Stimulated activated CD4-positive, alpha-beta T cell treated with anti-CD3 and anti-CD28 coated beads, Interleukin-4, amount 100 ng/mL, for 1 hour (primary cell): ENCODE measurements at places on chromosomes 1 and 21.

DNA sequence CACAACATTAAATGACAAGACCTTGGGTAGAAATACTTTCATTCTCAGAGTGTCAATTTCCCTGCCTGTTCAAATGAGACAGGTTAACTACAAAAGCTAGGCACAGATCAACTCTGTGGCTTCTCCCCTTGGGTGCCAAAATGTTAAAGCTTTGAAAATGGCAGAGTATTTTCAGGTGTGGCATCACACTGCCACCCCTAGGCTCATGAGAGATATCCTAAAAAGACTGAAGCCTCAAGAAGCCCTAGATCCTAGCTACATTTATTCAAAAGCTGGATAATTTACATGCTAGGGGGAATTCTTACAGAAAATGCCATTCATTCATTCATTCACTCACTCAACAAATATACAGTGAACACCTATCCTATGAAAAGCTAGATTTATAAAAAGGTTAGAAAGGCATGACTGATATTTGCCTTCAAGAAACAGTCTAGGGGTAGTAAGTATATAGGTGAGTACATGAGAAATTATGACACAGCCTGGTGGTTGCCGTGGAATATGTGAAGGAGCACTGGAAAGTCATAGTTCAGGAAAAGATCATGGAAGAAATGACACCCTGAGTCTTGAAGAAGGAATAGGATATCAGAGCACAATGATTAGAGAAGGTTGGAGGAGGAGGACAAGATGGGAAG lies 15.9 kb upstream of the RAB4A start:
- DNase-seq = no peak

DNA sequence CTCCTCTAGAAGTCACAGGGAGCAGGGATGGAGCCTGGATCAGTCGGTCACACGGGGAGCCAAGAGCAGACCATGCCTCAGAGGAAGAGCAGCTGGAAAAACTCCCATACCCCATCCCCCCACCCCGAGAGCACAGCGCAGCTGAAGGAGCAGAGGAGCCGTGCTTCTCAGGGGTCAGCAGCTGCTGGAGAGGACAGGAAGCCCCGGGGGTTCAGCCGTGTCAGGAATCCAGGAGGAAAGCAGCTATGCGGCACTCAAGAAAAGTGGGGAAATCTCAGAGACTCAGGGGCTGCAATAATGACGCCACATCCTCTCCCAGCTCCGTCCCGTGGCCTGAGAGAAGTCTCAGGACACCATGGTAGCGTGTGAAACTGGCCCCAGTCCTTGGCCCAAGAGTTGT lies 102.3 kb downstream of the NPHP4 start:
- no peak for DNase-seq

- DNase-seq = no peak
Measured at GRCh38 chr1:195054217-195054687, 1554.0 kb downstream of the KCNT2 start.

GRCh38 chr1:53739109-53739681 lies at the start of gene GLIS1:
Gene GLIS1 (minus strand): TSS chr1:53739164. CDS start chr1:53738064, 1,100 bp downstream.
- DNase-seq = peak; percentile 51

- no peak for DNase-seq
Measured at GRCh38 chr21:41709166-41709565, 57.7 kb downstream of the RIPK4 start.

DNA sequence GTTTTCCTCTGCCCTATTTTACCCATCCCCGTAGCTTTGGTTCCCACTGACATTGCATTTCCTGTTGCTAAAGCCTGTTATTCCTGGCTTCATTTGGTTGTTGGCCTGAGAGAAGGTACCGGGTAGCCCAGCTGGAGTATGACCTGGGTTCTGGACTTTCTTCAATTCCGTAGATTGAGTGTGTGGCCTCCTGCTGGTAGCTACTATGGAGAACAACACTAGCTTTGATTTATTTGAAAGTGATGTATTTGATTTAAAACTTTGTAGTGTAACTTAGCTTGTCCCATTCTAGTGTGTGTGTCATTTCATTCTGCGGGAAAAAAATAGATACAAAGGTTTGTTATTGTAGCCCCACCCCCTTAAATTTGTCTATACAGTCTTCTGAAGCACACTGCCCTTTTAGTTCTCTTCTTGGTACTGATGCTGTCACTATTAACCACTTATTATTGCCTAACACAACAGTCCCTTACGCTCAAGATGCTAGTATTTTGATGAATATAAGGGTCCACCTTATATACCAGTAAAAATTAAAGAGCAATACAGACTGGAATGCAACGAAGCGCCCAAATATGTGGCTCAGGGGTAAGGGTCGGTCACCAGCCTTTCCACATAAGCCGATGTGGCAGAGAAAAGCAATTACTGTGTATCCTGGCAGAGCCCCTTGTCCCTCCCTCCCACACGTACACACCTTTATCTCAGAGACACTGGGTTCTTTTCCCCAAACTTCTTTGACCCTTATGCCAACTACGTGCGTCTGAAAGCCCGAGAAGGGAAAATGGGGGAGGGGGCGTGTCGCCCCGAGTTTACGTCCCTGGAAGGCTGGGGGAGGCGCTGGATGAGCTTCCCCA lies 643 bp upstream of the MOV10 start:
- no peak for DNase-seq

GRCh38 chr1:15391366-15391765 lies 18.3 kb upstream of the EFHD2 start:
- no peak for DNase-seq

DNA sequence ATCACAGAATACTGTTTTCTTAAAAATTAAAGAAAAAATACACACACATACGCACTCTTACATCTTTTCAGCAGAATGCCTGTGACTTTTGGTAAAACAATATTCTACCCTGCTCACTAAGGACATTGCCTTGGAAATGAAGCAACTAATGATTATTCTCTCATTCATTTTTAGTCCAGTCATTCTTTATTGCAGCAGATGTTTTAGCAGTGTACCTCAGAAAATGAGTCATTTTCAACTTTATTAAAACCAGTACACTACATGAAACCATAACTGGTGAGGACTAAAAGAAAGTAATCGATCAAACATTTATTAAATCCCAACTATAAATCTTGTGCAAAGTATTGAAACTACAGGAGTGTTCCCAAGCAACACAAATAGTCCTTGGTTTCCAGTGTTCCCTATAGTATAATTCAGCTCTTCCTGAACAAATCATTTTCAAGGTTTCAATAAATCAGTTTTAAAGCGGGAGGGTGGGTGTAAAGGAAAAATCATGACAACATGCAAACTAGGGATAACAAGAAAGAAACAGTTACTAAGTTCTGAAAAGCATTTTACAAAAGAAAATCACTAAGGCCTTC lies 114.2 kb downstream of the ADGRL4 start:
- no peak for DNase-seq

GRCh38 chr1:1462318-1462966 lies 9.1 kb upstream of the ATAD3B start:
- no peak for DNase-seq

- peak; percentile 60 for DNase-seq
Measured at GRCh38 chr21:42063571-42064521, 7.3 kb upstream of the UMODL1 start.

- DNase-seq = no peak
Measured at GRCh38 chr1:215523906-215524305, 43.2 kb upstream of the KCTD3 start.

- DNase-seq = peak; percentile 30
Measured at GRCh38 chr1:108200687-108201051, 526 bp upstream of the SLC25A24 start.

DNA sequence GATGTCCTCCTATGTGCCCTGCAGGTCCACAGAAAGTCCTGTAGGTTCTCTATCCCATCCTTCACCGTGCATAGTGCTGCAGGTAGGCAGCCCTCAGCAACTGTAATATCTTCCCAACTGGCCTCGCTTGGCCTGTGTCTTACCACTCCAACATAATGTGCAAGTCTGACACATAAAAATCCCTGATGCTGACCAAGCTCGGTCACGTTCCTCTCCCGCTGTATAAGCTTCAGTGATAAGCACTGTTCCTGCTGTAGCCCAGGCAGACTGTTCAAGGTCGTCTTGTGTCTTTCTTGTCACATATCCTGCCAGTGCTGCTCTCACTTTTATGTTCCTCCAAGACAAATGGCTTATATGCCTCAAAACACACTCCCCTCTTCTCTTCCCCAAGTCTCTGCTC lies 19.4 kb upstream of the KCNE1 start:
- DNase-seq = no peak

GRCh38 chr21:39006571-39007311 lies 176.5 kb downstream of the PSMG1 start:
- no peak for DNase-seq

- DNase-seq = peak; percentile 37
Measured at GRCh38 chr1:226635456-226635941, 86.9 kb downstream of the STUM start.

DNA sequence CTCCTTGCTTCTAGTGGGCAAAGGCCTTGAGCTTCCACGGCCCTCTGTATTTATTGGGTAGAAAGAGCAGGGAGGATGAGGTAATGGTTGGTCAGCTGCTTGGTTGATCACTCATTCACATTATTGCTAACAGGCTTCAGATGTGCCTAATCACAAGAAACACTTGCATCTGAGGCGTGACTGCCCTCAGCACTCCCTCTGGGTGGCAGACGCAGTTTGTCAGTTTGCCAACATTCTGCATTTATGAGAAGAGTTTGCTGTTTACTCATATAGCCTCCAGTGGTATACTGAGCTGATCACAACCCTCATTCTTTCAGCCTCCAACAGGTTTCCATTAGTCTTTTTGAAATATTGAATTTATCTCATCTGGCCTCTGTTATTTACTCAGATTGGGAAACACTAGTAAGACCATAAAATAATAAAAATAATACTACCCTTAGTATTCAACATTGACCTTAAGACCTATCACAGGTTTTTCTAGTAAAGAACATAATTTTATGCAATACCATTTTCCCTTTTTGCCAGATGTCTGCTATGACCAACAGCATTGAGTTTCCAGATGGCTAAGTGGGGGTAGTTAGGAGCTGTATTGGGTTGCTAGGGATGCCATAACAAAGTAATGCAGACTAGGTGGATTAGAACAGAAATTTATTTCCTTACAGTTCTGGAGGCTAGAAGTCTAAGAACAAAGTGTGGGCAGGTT lies 53.3 kb downstream of the PTGFR start:
- DNase-seq = no peak

- DNase-seq = no peak
Measured at GRCh38 chr1:195894411-195894810, 713.8 kb downstream of the KCNT2 start.

DNA sequence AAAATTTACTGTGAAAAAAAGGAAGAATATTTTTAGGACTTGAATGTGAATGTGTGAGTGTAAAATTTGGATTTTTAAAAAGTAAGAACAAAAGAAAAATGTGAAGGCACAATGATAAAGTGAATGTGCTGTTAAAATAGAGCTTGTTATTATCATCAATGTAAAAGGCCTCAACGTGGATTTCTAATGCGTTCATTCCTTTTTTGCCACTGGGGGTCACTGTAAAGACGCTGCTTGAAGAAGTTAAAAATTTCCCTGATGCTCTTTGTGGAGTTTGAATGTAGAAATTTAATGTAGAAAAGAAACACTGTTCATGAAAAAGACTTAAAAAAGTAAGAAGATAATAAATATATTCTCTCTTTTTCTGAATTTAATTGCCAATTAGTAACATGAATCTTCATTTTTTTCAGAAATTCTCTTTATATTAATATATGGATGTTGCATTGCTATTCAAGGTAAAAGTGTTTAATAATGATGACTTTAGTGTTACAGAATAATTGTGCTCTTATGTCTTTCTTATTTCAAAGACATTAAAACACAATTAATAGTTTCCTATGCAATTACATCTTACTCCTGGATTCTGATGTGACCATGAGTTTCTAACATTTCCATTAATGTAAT lies 161.5 kb downstream of the DNM3 start:
- no peak for DNase-seq

DNA sequence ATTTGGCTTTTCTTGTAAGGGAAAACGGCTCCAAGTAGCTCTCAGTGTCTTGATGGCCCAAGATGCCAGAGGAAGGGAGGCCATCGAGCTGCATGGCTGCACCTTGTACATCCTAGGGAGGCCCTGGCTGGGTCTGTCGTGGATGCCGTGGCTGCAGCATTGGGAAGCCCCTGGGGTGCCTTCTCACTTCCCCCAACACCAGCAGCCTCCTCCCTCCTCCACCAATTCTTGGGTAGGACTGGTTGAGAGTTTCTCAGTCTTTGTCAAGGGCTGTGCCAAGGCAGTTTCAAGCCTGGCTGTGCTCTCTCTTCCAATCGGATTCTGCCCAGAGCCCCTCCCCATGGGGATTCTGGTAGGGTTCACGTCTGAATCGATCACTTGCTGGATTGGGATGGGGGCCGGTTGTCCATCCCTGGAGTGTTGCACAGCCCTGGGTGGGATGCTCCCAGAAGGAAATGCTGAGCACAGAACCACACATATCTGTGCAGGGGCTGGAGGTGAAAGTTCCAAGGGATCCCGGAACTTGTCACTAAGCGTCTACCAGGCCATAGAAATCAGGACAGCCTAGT lies 14.0 kb upstream of the SPSB1 start:
- DNase-seq = no peak

- no peak for DNase-seq
Measured at GRCh38 chr1:219041818-219042217, 131.9 kb upstream of the LYPLAL1 start.

DNA sequence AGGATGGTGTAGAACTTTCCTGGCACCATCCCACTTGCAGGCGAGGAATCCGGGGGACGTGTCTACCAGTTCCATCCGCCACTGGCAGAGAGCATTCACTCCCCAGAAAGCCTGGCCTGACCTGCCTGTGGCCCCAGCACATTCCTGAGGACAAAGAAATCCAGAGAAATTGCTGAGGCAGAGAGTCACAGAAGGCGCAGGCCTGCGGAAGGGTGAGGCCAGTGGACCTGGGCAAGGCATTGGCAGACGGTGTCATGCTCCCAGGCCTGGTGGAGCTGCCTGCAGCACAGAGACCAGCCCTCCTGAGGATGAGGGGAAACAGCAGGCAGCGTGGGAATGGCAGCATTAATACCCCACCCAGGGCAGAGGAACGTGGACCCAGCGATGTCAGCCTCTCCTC lies 81.2 kb upstream of the F3 start:
- no peak for DNase-seq

GRCh38 chr1:236117710-236118109 lies 24.6 kb upstream of the GPR137B start:
- no peak for DNase-seq

GRCh38 chr1:20358761-20359263 lies 68.1 kb downstream of the VWA5B1 start:
- DNase-seq = no peak
